Myocyte (in vitro differentiated cells): ENCODE measurements at places on chromosomes 1 and 21.

- peak; percentile 92 for DNase-seq
Measured at GRCh38 chr1:59730759-59731478, 83.8 kb upstream of the HOOK1 start.

DNA sequence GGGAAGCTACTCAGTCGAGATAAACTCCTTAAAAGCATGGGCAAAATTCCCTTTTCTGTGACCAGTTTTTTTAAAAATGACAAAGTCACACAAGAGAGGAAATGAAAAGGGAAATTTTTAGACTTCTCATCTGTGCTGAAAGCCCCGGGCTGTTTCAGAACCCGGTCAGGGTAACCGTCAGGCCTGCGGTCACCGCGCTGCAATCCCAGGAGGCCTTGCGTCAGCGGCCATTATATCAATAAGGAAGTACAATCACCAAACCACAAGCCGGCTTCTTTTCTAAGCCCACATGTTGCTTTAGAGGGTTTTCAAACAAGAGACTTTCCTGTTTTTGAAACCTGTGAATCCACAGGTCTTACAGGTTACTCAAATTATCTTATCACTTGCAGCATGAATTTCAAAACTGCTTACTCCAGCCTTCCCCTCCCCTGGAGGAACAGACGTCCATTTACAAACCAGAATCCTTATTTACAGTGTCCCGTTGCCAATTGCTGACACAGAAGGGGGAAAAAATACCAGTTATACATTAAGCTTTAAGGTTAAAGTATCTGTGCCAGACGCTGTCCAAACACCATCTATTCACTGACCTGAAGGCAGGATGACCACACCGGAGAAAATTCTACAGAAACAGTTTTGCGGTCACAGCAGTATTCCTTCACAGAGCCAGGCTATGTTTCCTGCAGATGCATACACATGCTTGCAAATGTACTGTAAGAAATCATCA lies 165.3 kb downstream of the TOMM20 start:
- DNase-seq: peak; percentile 92

GRCh38 chr1:29380532-29380931 lies 144.2 kb downstream of the PTPRU start:
- no peak for DNase-seq

- DNase-seq: no peak
Measured at GRCh38 chr21:45850181-45850580, 131.4 kb upstream of the COL6A1 start.
